CD4-positive, alpha-beta T cell (primary cell): ENCODE measurements at places on chromosomes 4 and X. TPM values are rescaled to one million over a fixed set of nuclear protein-coding genes. Genes with fewer than 3 reads are reported as not detected.

GRCh38 chrX:36071061-36071460 lies 151.5 kb downstream of the CFAP47 start:
- no peaks in the 10 kb centered on the region for H3K4me1 ChIP-seq
- no peak for DNase-seq
- no peaks in the 10 kb centered on the region for H3K36me3 ChIP-seq
- no peak overlapping the region for H3K4me3 ChIP-seq
- H3K27me3 ChIP-seq: no peaks in the 10 kb centered on the region

GRCh38 chr4:148412460-148412994 lies 29.7 kb downstream of the NR3C2 start:
- no peak for DNase-seq
- no peak overlapping the region for H3K4me3 ChIP-seq
- no peaks in the 10 kb centered on the region for H3K36me3 ChIP-seq

- H3K4me1 ChIP-seq: no peaks in the 10 kb centered on the region
- no peak for DNase-seq
- H3K4me3 ChIP-seq: no peak overlapping the region
- no peaks in the 10 kb centered on the region for H3K36me3 ChIP-seq
- no peak overlapping the region for H3K27ac ChIP-seq
These were observed 507.7 kb upstream of the DIAPH2 start for GRCh38 chrX:96176921-96177320.

- no peak overlapping the region for H3K27ac ChIP-seq
- no peaks in the 10 kb centered on the region for H3K36me3 ChIP-seq
- no peak overlapping the region for H3K4me3 ChIP-seq
- H3K27me3 ChIP-seq: no peaks in the 10 kb centered on the region
- DNase-seq: no peak
These were observed 453.9 kb downstream of the PDHA2 start for GRCh38 chr4:96293806-96294205.

- no peak overlapping the region for H3K4me3 ChIP-seq
- no peaks in the 10 kb centered on the region for H3K27me3 ChIP-seq
- H3K36me3 ChIP-seq: no peaks in the 10 kb centered on the region
These were observed 70.3 kb downstream of the RAB28 start for GRCh38 chr4:13413729-13414437.

GRCh38 chr4:8539661-8540060 lies 40.5 kb upstream of the GPR78 start:
- H3K36me3 ChIP-seq: no peaks in the 10 kb centered on the region
- H3K4me3 ChIP-seq: peak overlapping the region; percentile 22
- H3K4me1 ChIP-seq: peaks cover 10% of the 10 kb centered on the region
- DNase-seq: peak; percentile 37
- no peaks in the 10 kb centered on the region for H3K27me3 ChIP-seq

DNA sequence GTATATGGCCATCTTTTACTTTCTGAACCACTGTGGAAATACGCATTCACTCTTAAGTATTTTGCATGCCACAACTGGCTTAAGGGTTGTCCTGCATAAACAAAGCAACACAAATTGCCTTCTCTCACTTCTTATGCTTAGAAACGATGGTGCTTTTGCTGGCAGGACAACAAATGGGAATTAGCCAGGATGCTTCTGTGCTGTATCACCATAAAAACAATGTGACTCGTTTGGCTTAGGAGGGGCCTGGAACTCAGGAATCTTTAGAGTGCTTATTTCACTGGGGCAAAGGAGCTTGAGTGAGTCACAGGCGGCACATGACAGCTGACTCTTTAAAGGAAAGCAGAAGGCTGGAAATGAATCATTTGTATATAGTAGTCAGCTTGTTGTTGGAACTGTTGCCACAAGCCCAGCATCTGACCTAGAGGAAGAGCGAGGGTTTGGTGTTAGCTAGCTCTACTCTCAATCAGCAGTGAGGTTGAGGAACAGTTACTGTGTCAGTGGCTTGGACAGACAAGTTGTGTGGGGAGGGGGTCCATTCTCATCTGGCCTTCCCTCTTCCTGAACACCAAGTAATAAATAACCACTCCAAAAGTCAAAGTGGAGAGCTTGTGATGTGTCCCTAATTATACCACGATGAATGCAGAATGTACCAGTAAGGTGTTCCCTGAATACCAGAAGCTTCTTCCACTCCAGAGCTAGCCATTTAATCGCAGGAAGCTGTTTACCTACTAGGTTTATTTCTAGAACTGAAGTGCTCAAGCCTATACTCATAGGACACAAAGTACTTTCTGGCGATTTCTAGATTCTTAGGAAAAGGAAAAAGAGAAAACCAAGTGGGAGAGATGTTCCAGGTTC lies 293.1 kb downstream of the CAMK2D start:
- H3K27me3 ChIP-seq: no peaks in the 10 kb centered on the region
- no peak overlapping the region for H3K4me3 ChIP-seq
- H3K4me1 ChIP-seq: no peaks in the 10 kb centered on the region
- H3K27ac ChIP-seq: no peak overlapping the region
- peak; percentile 15 for DNase-seq

- no peaks in the 10 kb centered on the region for H3K36me3 ChIP-seq
- H3K4me1 ChIP-seq: peaks cover 14% of the 10 kb centered on the region
- H3K27ac ChIP-seq: no peak overlapping the region
These were observed 106.9 kb downstream of the FAM53A start for GRCh38 chr4:1576961-1577821.

DNA sequence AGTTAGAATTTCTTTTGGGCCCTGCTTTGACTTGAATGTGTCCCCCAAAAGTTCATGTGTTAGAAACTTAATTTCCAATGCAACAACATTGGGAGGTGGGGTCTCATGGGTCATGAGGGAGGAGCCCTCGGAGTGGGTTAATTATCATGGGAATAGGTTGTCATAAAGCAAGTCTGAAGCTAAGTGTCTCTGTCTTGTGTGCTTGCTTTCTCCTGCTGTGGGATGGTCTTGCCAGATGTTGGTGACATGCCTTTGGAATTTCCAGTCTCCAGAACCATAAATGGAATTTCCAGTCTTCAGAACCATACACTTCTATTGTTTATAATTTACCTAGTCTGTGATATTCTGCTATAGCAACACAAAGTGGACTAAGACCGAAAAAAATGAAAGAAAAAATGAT lies 71.6 kb downstream of the RASL11B start:
- peaks cover 3% of the 10 kb centered on the region for H3K4me1 ChIP-seq
- DNase-seq: no peak
- H3K4me3 ChIP-seq: no peak overlapping the region

DNA sequence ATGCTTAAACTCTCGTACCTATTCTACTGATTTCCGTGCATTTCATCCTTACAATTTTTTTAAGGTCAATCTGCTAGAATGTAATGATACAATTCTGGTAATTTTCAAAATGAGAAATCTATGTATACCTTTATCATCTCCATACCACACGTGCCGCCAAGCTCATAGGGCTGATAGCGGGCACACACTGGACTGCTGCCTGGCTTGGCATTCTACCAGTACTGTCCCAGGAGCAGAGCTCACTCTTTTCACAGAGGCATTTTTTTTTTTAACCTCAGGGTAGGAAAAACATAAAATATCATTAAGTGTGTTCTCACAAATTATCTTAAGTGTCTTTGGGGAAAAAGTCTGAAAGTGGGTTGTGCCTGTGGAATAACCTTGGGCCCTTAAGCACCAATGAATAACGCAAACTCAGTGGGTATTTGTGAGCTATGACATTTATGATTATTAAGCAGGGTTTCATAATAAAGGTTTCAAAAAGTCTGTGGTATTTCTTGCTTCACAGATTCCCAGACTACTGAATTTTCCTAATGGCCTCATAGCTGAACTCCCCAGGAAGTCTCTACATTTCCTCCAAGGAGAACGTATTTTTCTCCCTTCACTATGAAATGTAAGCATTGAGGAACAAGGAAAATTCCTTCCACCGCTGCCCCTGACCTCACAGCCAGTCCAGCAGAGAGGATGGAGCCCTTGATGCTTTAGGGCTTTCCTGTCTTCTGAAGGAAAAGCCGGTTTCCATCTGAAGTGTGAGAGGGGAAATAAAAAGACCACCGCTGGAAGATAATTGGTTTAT lies 125.2 kb downstream of the ELOVL6 start:
- H3K4me3 ChIP-seq: no peak overlapping the region
- H3K4me1 ChIP-seq: no peaks in the 10 kb centered on the region
- H3K27me3 ChIP-seq: no peaks in the 10 kb centered on the region

DNA sequence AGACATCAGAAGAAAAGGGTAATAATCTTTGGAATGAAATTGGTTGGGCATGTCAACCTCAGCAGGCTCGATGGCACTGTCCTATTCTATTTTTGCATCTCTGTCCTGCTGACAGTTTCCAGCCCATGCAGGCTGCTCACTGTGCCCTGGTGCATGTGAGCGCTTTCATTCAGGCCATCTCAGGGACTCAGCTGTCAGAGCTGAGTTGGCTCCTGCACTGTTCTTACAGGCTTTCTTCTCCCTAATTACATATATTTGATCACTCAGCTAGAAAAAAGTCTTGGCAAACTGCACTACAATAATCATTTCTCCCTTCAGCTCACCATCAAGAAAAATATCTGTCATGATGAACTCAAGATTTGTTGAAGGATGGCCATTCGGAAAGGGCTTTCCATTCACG lies 84.7 kb downstream of the RASL11B start:
- no peaks in the 10 kb centered on the region for H3K36me3 ChIP-seq
- H3K27me3 ChIP-seq: no peaks in the 10 kb centered on the region
- DNase-seq: no peak
- no peak overlapping the region for H3K4me3 ChIP-seq
- no peak overlapping the region for H3K27ac ChIP-seq

DNA sequence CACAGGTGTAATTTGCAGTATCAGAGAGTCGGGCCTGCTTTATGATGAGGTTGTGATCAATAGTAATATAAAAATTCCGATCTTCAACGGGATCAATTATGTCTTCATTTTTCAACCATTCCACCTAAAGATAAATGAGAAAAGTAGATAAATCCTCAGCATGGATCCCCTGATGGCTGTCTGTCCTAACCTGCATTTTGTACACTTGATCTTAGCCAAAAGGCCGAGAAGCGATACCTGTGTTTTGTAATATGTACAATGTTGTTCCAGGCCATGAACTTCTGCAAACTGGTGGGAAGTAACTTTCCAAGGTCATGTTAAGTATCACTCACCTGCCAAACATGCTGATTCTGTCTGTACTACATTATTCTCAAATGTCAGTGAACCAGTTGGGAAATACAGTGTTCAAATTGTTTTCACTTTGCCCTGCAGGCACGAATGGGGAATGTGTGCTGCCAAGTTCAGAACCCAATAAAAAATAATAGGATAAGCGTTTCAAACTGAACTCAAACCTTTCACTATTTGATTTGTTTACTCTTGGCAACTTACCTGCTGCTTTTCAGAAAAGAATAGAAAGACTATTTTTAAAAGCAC lies 298.1 kb downstream of the UNC5C start:
- H3K4me3 ChIP-seq: no peak overlapping the region
- DNase-seq: no peak
- no peaks in the 10 kb centered on the region for H3K36me3 ChIP-seq
- H3K27me3 ChIP-seq: no peaks in the 10 kb centered on the region

GRCh38 chr4:5940470-5941203 lies 47.8 kb upstream of the CRMP1 start:
- H3K36me3 ChIP-seq: no peaks in the 10 kb centered on the region
- no peaks in the 10 kb centered on the region for H3K4me1 ChIP-seq
- no peak overlapping the region for H3K27ac ChIP-seq
- no peak overlapping the region for H3K4me3 ChIP-seq
- DNase-seq: no peak

DNA sequence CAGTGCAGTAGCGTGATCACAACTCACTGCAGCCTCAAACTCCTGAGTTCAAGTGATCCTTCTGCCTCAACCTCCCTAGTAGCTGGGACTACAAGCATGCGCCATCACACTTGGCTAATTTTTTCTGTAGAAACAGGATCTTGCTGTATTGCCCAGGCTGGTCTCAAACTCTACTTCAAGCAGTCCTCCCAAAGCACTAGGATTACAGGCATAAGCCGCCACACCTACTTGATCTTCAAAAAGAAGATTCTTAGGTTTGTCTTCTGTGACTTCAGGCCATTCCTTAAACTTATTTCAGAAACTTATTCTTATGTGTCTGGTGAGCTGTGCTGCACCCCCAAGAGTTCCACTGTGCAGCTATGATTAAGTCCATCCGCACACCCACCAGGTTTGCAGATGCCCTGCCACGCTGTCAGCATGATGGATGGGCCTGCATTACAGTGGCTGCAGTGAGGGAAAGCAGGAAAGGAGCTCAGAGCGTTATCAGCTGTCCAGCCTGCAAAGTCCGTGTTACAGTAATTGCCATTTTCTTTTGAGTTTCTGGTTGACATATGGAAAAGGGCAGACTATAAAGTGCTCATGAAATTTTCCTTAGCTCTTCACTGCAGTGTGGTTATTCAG lies 146.6 kb downstream of the AASDH start:
- DNase-seq: no peak
- peaks cover 3% of the 10 kb centered on the region for H3K27me3 ChIP-seq
- H3K4me1 ChIP-seq: no peaks in the 10 kb centered on the region
- no peak overlapping the region for H3K4me3 ChIP-seq
- no peak overlapping the region for H3K27ac ChIP-seq

- H3K4me1 ChIP-seq: peaks cover 12% of the 10 kb centered on the region
- H3K36me3 ChIP-seq: no peaks in the 10 kb centered on the region
- DNase-seq: no peak
- no peak overlapping the region for H3K4me3 ChIP-seq
These were observed 19.8 kb downstream of the ATP8A1 start for GRCh38 chr4:42637104-42637503.

GRCh38 chr4:20305976-20306375 lies 54.3 kb downstream of the SLIT2 start:
- no peaks in the 10 kb centered on the region for H3K4me1 ChIP-seq
- no peak overlapping the region for H3K27ac ChIP-seq
- no peaks in the 10 kb centered on the region for H3K36me3 ChIP-seq
- no peak for DNase-seq
- no peaks in the 10 kb centered on the region for H3K27me3 ChIP-seq

DNA sequence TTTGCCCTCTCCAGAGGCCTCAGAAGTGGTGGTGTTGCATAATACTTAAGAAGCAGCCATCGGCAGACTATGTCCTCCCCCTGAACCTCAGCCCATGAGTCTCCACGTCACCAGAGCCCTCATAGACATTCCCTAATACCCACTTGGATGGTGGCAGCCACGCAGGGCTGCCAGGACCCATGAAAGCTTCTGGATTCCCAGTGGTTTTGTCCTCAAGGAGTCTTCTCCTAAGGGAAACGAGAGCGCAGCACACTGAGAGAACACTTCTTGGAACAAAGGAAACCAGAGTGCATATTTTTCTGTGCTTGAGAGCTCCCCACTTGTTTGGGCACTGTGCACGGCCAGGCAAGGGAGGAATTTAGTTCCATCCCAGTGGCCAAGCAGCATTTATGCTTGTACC lies 204.1 kb upstream of the DMD start:
- H3K4me1 ChIP-seq: no peaks in the 10 kb centered on the region
- DNase-seq: no peak
- H3K36me3 ChIP-seq: no peaks in the 10 kb centered on the region
- no peak overlapping the region for H3K4me3 ChIP-seq
- no peaks in the 10 kb centered on the region for H3K27me3 ChIP-seq

- DNase-seq: no peak
- H3K36me3 ChIP-seq: no peaks in the 10 kb centered on the region
- H3K27me3 ChIP-seq: no peaks in the 10 kb centered on the region
- no peaks in the 10 kb centered on the region for H3K4me1 ChIP-seq
These were observed 45.3 kb upstream of the HELT start for GRCh38 chr4:184972991-184973390.

The ENPEP gene
- not detected for total RNA-seq

The VSIG1 gene
- 14.9 TPM for total RNA-seq

The SLC9B1 gene
- 3.7 TPM for total RNA-seq

The SSX4 gene
- not detected for total RNA-seq

The RNF150 gene
- total RNA-seq: not detected

The MEPE gene
- not detected for total RNA-seq

The TNIP3 gene
- 0.39 TPM for total RNA-seq

The SPRY1 gene
- 20.3 TPM for total RNA-seq

The SLC49A3 gene
- 0.91 TPM for total RNA-seq

The PNMA6A gene
- 0.25 TPM for total RNA-seq

The SLC7A11 gene
- not detected for total RNA-seq

The SPATA18 gene
- total RNA-seq: not detected

The POLR2B gene
- 72.5 TPM for total RNA-seq
